T1000 (cell line): ENCODE measurements at places on chromosomes 6 and 20.

GRCh38 chr20:54649511-54649962 lies 174.1 kb downstream of the DOK5 start:
- DNase-seq, result peak; percentile 71

GRCh38 chr20:58891718-58892140 lies 39.2 kb downstream of the GNAS start:
- no peak for DNase-seq

GRCh38 chr6:3734023-3734422 lies 17.5 kb downstream of the PXDC1 start:
- DNase-seq, result no peak

- DNase-seq, result no peak
Measured at GRCh38 chr6:127581576-127581975, 4.6 kb downstream of the C6orf58 start.

DNA sequence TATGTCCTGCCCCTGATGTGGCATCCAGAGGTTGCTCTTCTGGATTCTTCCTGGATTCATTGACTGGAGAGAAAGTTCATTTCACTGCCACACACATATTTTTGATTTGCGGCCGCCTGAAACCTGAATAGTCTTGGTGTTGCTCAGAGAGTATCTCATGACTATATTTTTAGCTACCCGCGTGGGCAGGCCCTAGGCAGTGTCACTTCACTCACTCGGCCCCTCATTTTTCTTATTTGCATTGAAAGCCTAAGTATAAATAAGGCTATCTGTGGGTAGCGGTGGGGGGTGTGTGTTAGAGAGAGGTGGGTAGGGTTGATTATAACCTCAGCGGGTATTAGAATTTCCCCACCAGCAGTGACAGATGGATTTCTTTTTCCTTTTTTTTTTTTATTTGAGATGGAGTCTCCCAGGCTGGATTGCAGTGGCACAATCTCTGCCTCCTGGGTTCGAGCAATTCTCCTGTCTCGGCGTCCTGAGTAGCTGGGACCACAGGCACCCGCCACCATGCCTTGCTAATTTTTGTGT lies 113.5 kb downstream of the JARID2 start:
- no peak for DNase-seq

DNA sequence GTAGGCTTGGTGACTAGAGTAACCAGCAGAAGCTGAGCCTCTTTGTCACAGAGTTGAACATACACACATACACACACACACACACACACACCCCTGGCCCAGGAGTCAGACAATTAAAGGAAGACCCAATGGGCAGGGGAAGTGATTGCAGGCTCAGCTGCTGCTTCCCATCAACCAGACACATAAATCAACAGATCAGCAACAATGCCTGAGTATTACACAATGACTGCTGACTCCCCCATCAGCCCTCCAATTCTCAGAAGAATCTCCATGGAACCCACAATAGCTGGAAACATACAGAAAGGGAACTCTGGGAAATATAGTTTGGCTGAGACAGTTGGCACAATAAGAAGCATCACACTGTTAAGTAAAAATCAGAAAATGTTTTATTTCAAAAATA lies 270.4 kb upstream of the PLCB4 start:
- no peak for DNase-seq

DNA sequence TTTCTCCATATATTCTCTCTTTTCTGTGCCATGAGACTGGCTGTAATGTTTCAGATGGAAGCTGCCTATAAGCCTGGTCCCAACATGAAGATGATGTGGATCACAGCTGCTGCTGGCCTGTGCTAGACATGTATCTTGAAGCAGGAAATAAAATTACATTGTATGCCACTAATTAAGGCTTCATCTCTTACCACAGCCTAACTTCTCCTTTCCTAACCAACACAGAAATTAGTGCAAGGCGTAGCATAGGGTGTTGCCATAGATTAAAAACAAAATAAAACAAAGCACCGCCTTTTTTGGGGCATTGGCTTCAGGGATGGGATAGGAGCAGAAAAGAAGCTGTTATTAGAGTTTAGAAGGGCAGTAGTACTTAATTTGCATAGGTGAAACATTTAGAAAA lies 4.7 kb upstream of the SLC17A4 start:
- no peak for DNase-seq

GRCh38 chr6:21386744-21387143 lies 206.8 kb upstream of the SOX4 start:
- no peak for DNase-seq

DNA sequence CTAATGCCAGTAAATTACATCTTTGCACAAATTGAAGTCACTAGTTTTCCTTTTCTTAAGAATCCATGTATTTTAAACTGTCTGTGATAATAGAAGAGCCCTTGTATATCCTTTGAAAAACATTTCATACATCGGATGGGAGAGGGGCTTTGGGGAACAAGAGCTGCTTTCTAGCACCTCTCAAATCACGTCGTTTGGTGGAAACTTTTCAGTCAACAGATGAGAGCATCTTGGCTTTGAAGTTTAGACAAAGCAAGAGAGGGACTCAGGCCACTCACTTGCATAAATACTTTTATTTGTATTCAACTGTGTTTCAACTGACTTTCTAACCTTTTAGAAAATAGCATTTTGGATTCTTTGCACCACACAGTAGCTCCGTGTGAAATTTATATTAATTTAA lies 502.3 kb upstream of the IMPG1 start:
- no peak for DNase-seq

GRCh38 chr20:4089756-4090487 lies 74.6 kb upstream of the RNF24 start:
- DNase-seq, result no peak

- DNase-seq, result no peak
Measured at GRCh38 chr6:93407186-93407585, 12.2 kb downstream of the EPHA7 start.

DNA sequence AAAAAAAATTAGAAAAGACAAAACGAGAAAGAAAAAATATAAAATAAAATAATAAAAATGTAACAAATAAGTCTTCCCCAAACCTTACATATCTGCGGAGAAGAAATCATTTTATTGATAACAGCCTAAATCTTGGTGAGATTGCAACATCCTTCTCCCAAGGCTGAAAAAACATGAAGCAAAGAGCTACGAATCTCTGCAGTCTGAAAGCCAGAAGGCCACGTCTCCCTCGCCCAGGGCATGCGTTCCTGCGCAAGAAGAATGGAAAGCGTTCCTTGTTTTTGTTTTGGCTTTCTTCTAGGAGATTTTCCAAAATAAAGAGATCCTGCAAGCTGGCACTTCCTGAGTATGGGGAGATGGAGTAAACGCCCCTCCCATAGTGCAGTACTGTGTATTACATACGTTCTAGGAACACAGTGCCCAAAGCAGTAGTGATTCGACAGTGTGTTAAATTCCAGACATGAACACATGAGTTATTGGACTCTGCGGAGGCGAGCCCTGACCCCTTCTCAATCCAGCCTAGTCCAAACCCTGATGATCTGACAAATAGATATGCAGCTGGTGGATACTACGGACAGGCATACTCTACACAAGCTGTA lies 126.7 kb upstream of the RREB1 start:
- DNase-seq, result no peak

- no peak for DNase-seq
Measured at GRCh38 chr6:105757512-105758200, 328.5 kb upstream of the PRDM1 start.

GRCh38 chr6:121830736-121831135 lies 395.3 kb downstream of the GJA1 start:
- no peak for DNase-seq

DNA sequence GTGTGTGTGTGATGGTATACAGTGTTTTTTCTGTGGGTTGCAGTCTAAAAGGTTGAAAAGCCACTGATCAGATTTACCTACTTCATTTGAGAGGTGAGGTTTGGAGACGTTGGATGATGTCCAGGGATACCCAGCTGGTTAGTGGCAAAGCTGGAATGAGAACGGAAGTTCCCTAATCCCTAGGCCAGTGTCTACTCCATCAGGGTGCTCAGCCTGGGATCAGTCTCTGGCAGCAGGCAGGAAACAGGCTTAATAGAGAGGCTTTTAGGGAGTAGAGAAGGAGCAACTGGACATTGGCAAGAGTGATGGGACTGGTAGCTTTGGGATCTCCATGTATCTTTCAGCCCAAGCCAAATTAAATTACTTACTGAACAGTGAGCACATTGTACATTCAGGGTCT lies 80.7 kb downstream of the C6orf52 start:
- no peak for DNase-seq

DNA sequence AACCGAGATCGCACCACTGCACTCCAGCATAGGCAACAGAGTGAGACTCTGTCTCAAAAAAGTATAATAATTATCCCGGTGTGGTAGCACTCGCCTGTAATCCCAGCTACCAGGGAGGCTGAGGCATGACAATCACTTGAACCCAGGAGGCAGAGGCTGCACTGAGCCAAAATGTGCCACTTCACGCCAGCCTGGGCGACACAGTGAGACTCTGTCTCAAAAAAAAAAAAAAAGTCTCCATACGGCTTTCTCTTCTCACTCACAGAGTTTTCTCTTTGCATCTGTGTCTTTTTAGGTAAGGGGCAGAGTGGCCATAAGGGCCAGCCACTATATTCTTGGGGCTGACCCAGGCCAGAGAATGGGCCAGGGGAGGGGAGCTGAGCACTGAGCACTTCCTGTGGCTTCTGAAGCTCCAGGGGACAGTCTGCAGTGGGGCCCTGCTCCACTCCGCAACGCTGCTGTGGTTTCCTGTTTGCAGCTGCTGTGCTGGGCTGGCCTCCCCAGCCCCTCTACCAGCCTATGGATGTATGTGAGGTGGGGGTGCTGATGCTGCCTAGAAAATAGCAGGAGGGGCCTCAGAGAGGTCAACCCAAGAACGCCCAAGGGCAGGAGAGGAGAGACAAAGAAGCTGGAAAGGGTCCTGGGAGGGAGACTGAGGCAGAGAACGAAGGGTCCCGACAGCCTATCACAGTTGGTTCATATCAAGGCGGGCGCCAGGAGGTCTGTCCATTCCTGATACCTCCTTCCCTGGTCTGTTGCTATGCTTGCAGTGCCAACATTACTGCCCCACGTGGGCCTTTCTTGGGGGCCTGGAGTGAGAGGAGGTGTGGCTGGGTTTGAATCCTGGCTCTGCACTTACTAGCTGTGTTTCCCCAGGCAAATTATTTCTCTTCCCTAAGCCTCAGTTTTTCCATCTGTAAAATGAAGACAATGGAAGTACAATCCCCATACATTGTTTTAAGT lies 16.0 kb downstream of the SLA2 start:
- DNase-seq, result no peak

GRCh38 chr6:6484681-6485080 lies 103.8 kb upstream of the LY86 start:
- DNase-seq, result no peak

- DNase-seq, result no peak
Measured at GRCh38 chr20:63418617-63419016, 53.8 kb downstream of the KCNQ2 start.

DNA sequence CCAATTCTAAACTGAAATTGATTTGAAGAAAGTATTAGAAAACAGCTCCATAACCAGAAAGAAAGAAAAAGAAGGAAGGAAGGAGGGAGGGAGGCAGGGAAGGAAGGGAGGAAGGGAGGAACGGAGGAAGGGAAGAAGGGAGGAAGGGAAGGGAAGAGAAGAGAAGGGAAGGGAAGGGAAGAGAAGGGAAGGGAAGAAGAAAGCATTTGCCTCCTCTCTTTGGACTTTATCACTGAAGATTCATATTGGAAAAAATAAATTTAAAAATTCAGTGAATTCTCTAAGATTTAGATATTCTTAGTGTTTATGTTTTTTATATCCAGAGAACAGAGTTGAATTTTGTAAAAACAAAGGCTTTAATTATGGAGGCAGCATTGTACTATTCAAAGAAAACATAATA lies 68.5 kb upstream of the NXT1 start:
- DNase-seq, result no peak

DNA sequence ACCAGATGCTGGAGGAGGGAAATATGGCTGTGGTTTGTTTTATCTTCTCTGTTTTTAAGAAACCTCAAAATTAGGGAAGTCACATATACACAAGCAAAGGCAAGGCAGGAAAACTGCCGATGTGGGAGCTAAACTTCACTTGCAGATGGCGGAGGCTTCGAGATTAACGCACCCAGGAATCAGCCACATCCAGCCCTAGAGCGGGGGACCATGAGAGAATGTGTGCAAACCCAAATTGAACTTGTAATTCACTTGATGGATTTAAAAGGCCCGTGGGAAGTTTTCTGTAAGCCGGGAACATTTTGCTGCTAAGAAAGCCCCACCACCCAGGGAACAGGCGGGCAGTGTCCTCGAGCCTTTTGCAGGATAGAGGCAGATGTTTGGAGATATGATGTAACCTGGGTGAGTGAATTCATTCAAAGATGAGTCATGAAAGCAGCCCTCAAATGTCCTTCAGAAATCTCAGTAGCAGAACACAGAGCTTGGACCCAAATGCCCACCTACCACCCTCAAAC lies 39.9 kb downstream of the PREX1 start:
- no peak for DNase-seq
